ENCODE measurements at places on chromosomes 16 and 17.

DNA sequence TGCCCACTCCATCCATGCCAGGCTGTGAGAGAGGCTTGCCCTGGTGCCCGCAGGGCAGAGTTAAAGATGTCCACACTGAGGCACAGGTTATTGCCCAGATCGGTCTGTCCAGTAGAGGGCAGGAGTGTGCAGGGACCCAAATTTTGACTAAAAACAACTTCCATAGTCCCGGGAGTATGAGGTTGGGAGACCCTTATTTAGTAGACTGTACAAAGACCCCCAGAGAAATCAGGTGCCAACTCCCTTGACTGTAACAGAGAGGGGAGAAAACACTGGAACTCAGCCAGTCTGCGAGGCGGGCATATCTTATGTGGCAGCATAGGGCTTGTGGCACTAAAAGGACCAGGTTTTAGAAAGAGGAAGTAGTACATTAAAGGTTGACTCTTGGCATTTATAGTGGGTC lies 43.4 kb downstream of the HNF1B start:
- peak; percentile 48 for DNase-seq

- DNase-seq: no peak
Observed at GRCh38 chr17:41864498-41864835, 756 bp downstream of the KLHL11 start.

DNA sequence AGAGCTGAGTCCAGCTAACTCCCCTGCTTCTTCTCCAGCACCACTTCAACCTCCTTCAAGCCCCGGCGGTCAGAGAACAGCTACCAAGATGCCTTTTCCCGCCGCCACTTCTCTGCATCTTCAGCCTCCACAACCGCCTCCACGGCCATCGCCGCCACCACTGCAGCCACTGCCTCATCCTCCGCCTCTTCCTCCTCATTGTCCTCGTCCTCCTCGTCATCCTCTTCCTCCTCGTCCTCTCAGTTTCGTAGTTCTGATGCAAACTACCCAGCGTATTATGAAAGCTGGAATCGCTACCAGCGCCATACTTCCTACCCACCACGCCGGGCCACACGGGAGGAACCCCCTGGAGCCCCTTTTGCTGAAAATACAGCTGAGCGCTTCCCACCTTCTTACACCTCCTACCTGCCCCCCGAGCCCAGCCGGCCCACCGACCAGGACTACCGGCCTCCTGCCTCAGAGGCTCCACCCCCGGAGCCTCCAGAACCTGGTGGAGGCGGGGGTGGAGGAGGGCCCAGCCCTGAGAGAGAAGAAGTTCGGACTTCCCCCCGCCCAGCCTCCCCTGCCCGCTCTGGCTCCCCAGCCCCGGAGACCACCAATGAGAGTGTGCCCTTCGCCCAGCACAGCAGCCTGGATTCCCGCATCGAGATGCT lies 7.1 kb downstream of the SETD1A start:
- no peak for DNase-seq

DNA sequence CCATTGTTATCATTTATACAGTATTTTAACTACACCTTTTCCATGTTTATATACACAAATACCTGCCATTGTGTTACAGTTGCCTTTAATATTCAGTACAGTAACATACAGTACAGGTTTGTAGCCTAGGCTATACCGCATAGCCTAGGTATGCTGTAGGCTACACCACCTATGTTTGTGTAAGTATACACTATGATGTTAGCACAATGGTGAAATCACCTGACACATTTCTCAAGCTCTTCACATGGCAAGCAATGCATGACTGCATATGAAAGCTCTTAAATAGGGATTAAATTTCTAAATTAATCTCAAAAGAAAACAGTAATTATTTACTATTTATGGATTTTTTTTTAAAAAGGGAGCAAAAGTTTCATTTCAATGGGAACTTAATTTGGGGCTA lies 12.0 kb downstream of the LRRC37B start:
- DNase-seq: no peak

DNA sequence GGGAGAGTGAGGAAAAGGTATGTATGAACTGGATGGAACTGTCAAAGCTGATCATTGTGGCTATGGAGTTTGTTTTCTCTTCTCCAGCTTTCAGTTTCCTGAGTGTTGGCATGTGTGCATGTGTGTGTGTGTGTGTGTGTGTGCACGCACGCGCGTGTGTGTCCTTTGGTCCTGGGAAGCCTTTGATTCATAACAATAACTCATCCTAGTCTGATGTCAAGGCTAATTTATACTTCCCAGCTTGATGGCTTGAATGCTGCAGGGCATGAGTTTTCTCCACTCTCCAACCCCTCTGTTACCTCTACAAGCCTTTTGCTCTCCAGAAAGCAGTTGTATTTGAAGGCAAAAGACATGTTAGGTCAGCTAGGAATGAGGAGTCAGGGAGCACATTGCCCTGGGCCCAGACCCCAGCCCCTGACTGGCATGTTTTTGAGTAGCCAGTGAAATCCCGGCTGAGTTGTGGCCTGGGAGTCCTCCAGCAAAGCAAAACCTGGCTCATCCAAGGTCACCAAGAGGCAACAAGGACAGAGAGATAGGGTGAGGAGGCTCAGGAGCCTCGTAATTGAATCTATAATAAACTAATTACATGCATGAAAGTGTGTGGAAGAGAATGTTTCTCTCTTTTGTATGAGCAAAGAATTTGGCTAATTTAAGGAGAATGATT lies 8.9 kb upstream of the CDC42EP4 start:
- DNase-seq: no peak

GRCh38 chr16:86577314-86577971 lies 906 bp upstream of the FOXL1 start:
- DNase-seq: no peak

DNA sequence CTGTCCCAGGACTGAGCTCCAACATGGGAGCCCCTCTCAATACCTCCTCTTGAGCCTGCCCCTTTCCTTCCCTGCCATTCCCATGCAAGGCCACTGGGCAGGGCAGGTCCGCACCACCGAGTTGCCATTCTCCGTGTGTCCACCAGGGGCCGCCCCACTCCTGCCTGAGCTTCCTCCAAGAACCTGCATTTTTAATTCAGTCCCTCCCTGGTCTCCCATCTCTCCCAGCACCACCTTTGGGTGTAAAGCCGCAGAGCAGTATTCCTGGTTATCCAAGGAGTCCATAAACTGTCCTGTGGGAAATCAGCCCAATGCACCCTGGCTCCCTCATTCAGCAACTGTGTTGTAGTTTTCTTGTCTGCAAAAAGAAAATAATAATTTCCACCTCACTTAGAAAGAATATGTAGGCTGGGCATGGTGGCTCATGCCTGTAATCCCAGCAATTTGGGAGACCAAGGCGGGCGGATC lies 15.9 kb upstream of the ANKRD40CL start:
- DNase-seq: peak; percentile 88

- DNase-seq: no peak
Observed at GRCh38 chr17:17493249-17493985, 2.8 kb downstream of the RASD1 start.

GRCh38 chr16:12147681-12148080 lies 171.1 kb downstream of the SNX29 start:
- no peak for DNase-seq

DNA sequence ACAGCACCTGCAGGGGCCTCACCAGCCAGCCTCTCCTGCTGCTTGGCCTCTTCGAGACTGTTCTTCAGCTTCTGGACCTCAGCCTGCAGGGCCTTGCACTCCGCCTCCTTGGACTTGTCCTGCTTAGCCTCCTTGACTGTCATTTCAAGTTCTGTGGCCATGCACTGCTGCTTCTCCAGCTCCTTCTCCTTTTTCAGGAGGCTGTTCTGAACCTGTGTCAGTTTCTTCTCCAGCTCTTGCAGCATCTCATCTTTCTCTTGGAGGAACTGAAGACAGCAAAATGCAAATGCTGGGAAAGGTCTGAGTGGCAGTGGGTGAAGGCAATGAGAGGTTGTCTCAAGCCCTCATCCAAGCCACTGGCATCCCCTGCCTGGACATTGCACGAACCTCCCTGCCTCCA lies 39.1 kb downstream of the DHX38 start:
- no peak for DNase-seq

DNA sequence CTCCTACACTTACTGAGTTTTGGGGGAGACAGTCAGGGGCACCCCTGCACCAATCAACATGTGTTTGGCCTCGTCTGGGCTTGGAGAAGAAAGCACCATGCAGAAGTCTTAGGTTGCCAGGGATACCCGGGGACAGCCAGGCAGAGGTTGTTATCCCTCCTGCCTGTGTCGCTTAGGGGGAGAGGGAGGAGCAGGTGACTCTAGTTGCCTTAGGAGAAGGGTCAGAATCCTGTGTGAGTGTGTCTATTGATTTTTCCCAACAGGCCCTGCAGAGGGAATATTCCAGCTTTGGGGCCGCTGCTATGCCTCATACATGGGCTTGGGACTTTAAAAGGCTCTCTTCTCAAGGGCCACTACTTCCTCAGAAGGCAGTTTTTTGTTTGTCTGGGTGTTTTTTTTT lies 89.1 kb downstream of the RGS9 start:
- no peak for DNase-seq

GRCh38 chr16:2819939-2820835 lies 3.1 kb downstream of the PRSS21 start:
- peak; percentile 35 for DNase-seq

- no peak for DNase-seq
Observed at GRCh38 chr17:29588562-29589411, 661 bp downstream of the GIT1 start.

DNA sequence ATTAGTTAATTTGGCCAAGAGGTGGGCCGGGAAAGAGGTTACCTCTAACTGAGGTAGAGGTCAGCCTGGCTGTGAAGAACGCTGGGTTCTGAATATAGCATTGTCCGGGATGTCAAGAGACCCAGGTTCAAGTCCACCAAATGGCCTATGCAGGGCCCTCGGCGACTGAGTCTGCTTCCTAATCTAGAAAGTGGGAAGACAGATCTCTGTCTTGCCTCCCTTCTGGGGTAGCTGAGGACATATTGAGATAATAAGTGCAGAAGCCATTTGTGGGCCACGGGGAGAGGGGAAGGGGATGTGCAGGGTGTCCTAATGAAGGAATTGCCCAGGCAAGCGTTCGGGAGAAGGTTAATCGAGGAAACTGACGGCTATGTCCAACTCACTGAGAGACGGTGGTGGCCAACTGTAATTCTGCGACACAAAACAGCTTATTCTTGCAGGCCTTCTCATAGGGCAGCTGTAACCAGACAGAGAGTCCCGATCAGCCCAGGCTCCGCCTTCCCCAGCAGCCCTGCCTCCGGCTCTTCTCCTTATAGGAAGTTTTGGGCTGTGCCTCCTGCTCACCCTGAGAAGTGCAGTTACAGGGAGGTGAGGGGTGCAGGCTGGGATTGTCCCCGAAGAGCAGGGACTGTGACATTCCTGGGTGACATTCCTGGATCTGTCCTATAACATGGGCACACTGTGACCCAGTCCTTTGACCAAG lies 15.9 kb downstream of the HASPIN start:
- no peak for DNase-seq
